ENCODE measurements at places on chromosomes 1 and 21.

DNA sequence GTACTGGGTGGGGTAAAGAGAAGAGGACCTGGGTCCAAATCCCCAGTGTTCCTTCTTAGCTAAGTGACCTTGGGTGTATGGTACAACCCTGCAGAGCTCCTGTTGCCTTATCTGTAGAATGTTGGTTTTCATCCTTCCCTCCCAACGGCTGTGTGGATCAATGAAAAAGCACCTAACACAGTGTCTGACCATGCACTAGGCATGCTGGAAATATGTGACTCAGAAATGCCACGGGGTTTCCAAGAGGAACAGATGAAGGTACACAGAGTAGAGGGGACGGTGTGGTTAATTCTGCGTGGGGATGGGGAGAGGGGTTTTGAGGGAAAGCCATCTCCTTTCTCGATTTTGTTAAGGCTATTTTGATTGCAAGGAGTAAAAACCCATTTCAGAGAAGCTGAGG is 8.6 kb downstream of the NIPAL3 start:
- DNase-seq: no peak

DNA sequence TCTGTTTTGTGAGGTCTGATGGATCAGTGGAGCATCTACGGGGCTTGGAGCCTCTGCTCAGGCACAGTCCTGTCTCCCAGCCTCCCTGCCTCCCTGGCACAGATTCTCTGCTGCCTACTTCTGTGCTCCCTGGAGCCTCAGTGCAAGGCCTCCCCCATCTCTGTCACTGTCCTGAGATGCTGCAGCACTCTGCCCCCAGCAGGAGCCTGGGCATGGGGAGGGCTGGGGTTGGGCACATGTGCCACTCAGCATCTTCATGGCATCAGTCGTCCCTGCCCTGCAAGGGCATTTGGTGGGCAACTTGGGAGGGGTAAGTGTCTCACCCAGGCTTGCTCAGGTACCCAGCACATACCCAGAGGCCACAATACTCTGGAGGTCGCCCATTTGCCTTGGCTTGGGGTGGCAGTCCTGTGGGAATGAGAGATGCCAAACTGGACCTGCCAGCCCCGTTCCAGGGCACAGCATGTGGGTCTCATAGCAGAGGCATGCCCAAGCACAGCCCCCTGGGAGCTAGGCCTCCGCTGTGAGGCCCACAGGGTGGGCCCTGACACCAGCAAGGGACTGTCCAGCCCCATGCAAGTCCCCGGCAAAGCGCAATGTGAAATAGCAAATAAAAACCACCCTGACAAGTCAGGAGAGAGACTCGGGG is 28.7 kb downstream of the PADI3 start:
- no peak for DNase-seq

GRCh38 chr1:93346421-93346993 is 800 bp downstream of the DR1 start:
- DNase-seq: no peak

- DNase-seq: no peak
Measured at GRCh38 chr1:37434292-37435225, 39.8 kb upstream of the ZC3H12A start.

GRCh38 chr1:20184997-20185833 is 681 bp upstream of the UBXN10 start:
- no peak for DNase-seq

GRCh38 chr1:164155347-164155746 is 403.6 kb upstream of the PBX1 start:
- no peak for DNase-seq

GRCh38 chr1:177631770-177632169 is 338.1 kb downstream of the SEC16B start:
- DNase-seq: no peak

DNA sequence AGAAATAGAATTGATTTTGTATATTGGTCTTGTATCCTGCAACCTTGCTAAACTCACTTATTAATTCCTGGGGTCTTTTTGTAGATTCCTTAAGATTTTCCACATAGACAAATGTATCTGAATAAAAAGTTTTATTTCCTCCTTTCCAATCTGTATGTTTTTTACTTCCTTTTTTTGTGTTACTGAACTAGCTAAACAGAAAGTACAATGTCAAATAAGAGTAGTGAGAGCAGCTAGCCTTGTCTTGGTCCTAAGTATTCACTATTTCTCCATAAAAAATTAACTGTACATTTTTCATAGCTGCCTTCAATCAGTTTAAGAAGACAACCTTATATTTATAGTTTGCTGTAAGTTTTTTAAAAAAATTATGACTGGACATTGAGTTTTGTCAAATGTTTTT is 74.9 kb downstream of the FASLG start:
- DNase-seq: no peak

Data from NCI-H2081 treated with DMSO at 0.1 percent for 48 hours (cell line).